Testis (tissue), 5 donors: ENCODE measurements at places on chromosomes 12 and 14. TPM values are rescaled to one million over a fixed set of nuclear protein-coding genes. Genes with fewer than 3 reads are reported as not detected.

Gene ALKBH2
- 23.8 TPM for total RNA-seq

Gene ANO4
- 9.5 TPM for total RNA-seq

Gene ANKRD33
- 0.68 TPM for total RNA-seq

Gene RARG
- 12.1 TPM for total RNA-seq

Gene PPP1R1A
- total RNA-seq: 6.9 TPM

Gene SEL1L
- total RNA-seq: 40.7 TPM

Gene FGF23
- total RNA-seq: not detected

Gene GNS
- total RNA-seq: 87.9 TPM

Gene RNASE4
- total RNA-seq: 27.6 TPM

Gene CLEC4A
- 3.5 TPM for total RNA-seq

Gene CAPZA3
- total RNA-seq: 186 TPM

Gene HNF1A
- total RNA-seq: 0.81 TPM

Gene CLMN
- 35.9 TPM for total RNA-seq

Gene APOF
- not detected for total RNA-seq

Gene IL31
- total RNA-seq: not detected

Gene MGST1
- total RNA-seq: 9.1 TPM
